ENCODE measurements at places on chromosomes 13 and 19. TPM values are rescaled to one million over a fixed set of nuclear protein-coding genes. Genes with fewer than 3 reads are reported as not detected.

ADPRHL1 gene
- total RNA-seq: 12.6 TPM

DNA sequence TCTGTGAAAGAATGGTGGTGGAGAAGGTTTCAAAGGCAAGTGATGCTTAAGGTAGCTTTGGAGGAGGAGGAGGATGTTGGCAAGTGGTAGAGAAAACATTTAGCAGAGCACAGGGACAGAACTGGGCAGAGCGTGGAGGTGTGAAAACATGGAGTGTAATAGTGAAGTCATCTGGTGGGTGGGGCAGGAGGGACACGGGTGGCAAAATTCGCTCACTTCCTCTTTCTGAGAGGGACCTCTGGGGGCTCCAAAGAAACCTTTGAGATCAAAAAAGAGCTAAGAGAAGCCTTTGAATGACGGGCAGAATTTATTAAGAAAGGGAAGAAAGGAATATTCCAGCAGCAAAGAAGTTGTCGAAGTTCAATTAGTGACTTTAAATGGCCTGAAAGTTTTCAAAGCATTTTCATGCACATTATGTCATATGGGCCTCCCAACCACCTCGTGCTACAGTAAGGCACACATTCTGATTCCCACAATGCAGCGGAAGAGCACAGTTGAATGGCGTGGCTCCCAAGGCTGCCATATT, 82.8 kb downstream of the STARD13 start:
- H3K27me3 ChIP-seq: no peaks in the 10 kb centered on the region
- H3K27ac ChIP-seq: no peak overlapping the region
- DNase-seq: no peak

DNA sequence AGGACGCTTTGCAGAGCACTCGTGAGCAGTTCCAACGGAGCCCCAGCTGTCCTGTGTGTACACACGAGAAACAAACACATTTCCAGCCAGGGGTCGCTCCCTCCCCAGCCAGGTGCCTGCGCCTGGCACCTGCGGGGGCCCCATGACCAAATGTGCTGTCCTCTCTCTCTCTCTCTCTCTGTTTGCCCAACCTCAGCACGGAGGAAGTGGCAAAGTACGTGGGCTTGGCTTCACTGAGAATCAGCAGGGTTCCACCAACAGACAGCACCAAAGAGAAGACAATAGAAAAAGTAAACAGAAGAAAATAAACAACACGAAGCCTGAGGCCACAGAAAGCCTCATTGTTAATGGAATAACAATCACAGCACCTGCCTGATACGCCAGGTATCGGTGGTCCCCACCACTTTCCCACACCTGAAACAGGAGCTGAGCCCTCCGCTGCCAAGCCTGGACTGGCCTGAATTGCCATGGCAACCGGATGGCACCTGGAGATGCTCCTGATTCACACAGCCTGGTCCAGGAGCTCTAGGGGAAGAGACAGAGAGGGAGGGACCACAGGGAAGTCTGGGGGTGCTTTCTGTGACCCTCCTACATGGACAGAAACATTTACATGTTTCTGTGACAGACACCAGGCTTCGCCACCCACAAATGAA, 103.9 kb upstream of the CACNA1A start:
- H3K36me3 ChIP-seq: no peaks in the 10 kb centered on the region
- no peak overlapping the region for H3K27ac ChIP-seq
- no peak for DNase-seq
- no peak overlapping the region for H3K4me3 ChIP-seq

PSG6 gene
- not detected for total RNA-seq

GRCh38 chr13:45249662-45250061, 48.8 kb upstream of the KCTD4 start:
- no peak for DNase-seq
- H3K36me3 ChIP-seq: no peaks in the 10 kb centered on the region
- H3K27ac ChIP-seq: no peak overlapping the region
- H3K4me1 ChIP-seq: peaks cover 4% of the 10 kb centered on the region
- no peaks in the 10 kb centered on the region for H3K27me3 ChIP-seq
